ENCODE measurements at places on chromosomes 7 and 10.

GRCh38 chr10:124306922-124307371 lies 111.8 kb downstream of the OAT start:
- DNase-seq: no peak

GRCh38 chr10:89115876-89116627 lies 91.1 kb downstream of the CH25H start:
- no peak for DNase-seq

DNA sequence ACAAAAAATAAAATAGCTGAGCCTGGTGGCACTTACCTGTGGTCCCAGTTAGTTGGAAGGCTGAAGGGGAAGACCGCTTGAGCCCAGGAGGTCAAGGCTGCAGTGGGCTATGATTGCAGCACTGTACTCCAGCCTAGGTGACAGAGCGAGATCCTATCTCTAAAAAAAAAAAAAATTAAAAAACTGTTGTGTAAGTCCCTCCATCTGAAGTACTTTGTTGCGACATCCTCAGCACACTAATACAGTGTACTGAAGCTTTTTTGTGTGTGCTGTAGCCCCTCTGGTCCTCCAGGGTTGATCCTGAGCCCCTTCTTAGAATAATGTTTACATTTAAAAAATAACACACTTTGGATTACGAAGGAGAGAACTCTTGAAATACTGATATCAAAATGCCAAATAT lies 71.3 kb downstream of the PFKFB3 start:
- DNase-seq: no peak

DNA sequence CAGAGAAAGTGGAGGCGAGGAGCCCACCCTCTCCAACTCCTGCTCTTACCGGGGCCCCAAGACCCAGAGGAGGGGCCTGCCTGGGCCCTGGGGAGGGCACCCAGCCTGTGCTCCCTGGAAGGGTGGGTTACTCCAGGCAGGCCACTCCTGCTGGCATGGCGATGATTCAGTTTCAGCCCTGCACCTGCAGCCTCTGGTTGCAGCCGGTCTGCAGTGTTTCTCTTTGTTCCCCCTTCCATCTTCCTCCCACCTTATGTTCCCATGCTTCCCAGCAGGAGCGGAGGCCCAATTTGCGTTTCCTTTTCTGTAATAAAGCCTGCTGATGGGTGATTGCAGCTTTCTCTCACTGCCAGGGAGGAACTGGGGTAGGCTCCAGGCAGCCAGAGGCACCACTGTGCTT lies 53.2 kb upstream of the FAM20C start:
- no peak for DNase-seq

DNA sequence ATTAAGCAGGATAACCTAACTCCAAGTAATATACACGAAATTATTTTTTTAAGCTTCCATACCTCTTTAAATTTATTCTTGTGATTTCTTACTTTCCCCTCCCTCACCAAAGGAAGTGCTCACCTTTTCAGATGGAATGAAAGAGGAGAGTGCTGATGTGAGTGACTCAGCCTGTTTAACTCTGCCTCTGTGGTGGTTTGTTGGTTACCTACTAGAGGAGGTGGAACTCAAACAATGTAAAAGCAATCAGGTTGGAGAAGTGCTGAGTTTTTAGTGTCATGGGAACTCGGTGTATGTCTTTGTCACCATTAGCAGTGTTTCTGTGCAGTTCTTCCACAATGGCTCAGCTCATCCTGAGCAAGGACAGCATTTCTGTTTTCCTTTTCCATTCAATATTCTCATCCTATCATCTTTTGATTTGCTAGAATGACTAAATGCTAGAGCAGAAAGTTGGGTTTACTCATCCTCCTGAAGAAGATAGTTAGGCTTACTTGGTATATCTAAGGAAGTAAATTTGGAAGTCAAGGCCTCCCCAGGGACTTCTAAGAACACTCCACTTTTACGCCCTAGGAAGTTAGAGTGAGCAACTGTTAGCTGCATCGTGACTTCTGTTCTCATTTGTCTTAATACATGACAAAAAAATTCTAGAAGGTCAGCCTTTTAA lies 6.0 kb downstream of the ADD3 start:
- no peak for DNase-seq

- no peak for DNase-seq
These were observed 542.1 kb upstream of the MGMT start for GRCh38 chr10:128924918-128925317.

DNA sequence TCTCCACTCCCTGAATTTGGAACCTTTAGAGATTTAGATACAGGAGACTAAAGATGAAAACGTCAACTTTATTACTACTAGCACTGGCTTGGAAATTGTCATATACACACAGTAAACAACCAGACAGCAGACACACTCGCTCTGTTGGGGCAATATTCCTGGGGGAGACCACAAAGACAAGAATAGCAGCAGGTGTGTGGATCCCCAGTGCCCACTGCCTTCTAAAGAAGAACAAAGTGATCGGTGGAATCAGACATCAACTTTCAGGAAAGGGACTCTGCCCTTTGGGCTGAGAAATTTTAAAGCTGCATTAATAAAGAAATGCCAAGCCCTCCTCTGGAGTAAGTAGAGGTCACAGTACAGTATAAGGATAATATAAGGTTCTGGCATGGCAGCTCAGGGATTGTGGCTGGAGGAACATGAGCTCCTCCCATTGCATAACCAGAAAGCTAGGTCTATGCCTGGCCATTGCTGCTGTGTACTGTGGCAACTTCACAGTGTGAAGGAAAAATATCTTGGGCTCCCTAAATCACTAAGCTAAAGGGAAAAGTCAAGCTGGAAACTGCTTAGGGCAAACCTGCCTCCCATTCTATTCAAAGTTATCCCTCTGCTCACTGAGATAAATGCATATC lies 57.1 kb upstream of the ANKRD1 start:
- DNase-seq: no peak

DNA sequence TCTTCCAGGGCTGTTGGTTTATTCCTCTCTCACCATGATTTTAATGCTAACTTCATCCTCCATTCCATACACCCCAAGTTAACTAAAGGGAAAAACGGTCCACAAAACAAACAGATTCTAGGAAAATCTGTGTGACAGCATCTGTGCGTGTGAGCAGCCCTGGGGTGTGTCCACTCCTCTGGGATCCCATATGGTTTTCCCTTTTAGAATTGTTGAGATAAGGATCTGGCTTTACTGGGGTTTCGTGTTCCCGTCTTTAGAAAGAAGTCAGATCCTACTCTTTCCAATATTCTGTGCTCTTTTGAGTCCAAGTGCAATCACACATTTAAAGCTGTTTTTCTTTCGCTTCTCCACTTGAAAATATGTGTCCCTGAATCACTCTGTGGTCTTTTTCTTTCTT lies 257.1 kb downstream of the KLF6 start:
- DNase-seq: no peak

DNA sequence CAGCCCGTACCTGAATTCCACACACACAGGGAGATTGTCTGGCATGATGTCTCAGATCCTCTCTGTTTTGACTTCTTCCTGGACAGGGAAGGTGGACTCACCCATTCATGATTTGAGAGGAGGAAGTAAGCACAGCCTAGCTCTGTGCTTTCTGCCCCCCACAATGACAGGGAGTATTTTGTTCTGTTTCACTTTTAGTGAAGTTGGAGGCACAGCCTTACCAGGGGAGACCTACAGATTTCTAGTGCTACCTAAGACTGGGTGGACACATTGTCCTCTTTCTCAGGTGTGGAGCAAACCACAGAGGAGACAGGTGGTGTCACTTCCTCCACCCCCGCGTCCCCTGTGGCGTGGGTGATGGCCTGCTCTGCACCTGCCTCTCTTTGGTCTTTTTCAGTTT lies 408.6 kb upstream of the PFKP start:
- no peak for DNase-seq

- no peak for DNase-seq
These were observed 5.8 kb upstream of the KLF6 start for GRCh38 chr10:3790858-3791257.

DNA sequence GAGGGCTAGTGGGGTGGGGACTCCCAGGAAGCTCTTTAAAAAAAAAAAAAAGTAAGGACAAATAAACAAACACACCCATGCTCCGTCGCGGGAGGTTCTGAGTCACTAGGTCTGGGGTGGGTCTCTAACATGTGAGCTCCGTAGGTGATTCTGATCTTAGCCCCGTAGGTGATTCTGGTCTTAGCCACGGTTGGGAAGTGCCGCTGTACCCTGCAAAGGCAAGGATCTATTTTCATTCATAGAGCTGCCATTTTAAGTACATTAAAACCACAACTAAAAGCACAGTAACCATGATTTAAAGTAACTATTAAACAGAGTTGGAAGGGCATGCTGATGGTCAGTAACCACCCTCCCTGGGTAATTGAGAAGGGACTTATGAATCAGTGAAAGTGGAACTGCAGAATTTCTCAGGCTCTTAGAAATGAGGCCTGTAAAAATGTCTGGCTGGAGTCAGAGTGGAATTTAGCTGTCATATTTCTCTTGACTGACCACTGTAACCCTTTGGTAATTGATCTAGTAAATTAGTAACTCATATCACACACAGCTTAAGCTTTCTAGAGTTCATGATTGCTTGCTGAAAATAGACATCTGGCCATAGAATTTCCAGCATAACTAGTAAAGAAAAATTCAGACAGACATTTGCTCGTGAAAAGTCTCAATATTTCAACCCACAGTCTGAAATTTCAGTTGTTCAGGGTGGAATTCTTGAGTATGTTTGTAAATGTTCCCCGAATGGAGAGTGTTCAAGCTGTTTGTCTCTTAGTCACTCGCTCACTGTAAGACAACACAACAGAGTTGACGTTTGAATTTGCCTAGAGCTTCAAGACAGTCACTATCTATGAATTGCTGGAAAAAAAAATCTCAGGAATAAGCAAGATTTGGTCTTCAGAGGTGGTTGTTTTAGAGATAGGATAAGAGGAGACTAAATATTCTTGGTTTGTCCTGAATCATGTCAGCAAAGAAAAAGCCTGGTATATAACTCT lies 34.2 kb upstream of the TCF7L2 start:
- DNase-seq: no peak

DNA sequence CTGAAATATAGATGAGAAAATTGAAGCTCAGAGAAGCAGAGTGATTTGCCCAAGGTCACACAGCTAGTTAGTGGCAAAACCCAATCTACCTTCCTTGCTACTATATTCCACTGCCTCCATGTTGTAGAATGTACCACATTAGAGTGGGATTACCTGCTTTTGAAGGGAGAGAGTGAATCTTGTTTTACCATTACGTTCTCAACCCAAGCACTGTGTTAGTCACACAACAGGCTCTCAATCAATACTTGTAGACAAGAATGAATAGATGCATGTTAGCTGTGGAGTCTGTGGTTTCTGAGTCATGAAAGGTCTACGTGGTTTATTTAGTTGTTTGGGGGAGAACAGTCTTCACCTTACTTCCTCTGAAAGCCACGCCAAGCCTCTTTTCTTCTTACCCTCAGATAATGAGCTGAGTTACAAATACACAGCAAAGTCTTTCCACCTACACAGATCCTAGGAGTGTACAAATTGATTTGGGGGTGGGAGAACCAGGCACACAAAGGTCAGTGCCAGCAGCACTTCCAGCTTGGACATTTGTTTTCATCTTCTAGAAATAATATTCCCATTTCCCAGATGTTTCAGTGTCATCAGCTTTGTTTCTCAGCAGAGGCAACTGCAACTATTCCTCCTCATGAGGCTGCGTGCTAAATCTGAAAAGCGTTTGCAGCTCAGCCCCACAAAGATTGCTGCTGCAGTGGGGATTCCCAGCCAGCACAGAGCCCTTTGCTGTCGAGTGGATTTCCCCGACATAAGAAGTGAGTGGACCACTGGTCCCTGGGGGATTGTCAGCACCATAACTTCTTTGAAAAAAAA lies 71.5 kb upstream of the ADO start:
- no peak for DNase-seq

GRCh38 chr10:47354165-47354564 lies 6.0 kb downstream of the RBP3 start:
- no peak for DNase-seq
